ENCODE measurements at places on chromosomes 1 and 21. TPM values are rescaled to one million over a fixed set of nuclear protein-coding genes. Genes with fewer than 3 reads are reported as not detected.

CD52 gene
- total RNA-seq, result 1.1 TPM

DNA sequence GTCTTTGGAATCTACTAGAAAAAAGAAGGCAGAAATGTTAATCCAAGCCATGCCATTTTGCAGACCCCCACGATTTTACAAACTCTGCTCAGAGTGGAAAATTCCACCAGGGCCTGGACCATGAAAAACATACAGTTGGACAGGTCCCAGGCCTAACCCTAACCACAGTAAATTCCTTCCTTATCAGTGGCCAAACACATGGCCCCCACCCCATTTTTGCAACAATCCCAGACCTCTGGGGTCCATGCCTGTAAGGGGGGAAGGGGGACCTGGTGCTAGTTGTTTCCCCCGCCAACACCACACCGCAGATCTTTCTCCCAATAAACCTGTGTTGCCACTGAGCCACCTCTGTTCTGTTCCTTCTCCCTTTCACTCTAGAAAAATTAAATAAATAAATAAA, 1352.7 kb downstream of the AMY1C start:
- DNase-seq, result no peak

GRCh38 chr1:2645776-2646175, 13.0 kb upstream of the MMEL1 start:
- DNase-seq, result no peak

SSR2 gene
- total RNA-seq, result 193 TPM
